Stimulated activated CD4-positive, alpha-beta T cell treated with anti-CD3 and anti-CD28 coated beads, Interleukin-1b, Interleukin-23, amount 100 ng/mL, for 4 hours (primary cell): ENCODE measurements at places on chromosomes 4 and X.

GRCh38 chr4:142845293-142846107 is 601 bp downstream of the INPP4B start:
- DNase-seq: peak; percentile 17

DNA sequence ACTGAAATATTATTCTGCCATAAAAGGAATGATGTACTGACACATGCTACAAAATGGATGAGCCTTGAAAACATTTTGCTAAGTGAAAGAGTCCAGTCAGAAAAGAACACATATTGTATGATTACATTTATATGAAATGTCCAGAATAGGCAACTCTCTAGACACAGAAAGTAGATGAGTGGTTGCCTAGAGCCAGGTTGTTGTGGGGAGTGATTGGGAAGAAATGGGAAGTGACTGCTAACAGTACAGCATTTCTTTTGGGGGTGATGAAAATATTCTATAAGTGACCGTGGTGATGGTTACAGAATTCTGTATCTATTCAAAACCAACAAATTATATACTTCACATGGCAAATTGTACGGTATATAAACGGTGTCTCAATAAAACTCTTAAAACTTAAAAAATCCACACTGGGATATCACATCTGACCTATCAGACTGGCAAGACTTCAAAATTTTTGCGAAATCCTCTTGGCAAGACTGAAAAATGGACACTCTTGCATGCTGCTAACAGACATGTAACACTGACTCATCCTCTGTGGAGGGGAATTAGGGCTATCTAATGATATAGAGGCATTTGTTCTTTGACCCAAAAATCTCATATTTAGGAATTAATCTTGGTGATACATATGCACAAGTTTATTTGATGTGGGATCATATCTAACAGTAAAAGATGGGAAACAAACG is 71.8 kb downstream of the FAM13A start:
- no peak for DNase-seq

DNA sequence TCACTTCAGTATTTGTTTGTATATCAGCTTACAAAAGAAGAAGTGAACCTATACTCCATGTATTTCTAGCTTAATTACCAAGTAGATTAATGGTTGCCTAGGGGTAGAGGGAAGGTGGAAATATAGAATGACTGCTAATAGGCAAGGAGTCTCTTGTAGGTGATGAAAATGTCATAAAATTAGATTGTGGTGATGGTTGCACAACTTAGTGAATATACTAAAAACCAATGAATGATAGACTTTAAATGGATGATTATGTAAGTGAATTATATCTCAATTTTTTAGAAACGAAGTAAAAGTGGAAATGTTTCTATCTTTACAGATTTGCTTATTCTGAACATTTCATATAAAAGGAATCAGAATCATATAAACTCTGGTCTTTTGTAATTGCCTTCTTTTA is 165.5 kb downstream of the AWAT2 start:
- no peak for DNase-seq

- no peak for DNase-seq
Measured at GRCh38 chr4:68451246-68452211, 4.3 kb downstream of the TMPRSS11E start.

DNA sequence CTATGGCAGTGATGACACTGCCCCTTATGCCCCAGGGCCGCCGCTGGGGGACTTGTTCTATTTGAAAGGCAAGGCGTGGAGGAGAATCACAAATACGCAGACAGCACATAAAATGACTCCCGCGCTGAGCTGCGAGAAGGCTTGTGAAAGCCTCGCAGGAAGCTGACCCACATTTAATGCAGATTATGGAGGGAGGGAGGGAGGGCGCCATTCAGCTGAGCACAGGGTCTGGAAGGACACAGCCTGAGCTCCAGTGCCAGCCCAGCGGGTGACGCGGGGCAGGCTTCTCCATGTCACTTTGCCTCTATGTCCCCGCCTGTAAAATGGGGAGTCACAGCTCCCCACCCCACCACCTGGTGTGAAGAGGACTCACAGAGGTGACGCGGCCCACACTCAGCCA is 14.3 kb downstream of the ABLIM2 start:
- no peak for DNase-seq

- DNase-seq: no peak
Measured at GRCh38 chr4:17232566-17233253, 279.2 kb downstream of the QDPR start.

DNA sequence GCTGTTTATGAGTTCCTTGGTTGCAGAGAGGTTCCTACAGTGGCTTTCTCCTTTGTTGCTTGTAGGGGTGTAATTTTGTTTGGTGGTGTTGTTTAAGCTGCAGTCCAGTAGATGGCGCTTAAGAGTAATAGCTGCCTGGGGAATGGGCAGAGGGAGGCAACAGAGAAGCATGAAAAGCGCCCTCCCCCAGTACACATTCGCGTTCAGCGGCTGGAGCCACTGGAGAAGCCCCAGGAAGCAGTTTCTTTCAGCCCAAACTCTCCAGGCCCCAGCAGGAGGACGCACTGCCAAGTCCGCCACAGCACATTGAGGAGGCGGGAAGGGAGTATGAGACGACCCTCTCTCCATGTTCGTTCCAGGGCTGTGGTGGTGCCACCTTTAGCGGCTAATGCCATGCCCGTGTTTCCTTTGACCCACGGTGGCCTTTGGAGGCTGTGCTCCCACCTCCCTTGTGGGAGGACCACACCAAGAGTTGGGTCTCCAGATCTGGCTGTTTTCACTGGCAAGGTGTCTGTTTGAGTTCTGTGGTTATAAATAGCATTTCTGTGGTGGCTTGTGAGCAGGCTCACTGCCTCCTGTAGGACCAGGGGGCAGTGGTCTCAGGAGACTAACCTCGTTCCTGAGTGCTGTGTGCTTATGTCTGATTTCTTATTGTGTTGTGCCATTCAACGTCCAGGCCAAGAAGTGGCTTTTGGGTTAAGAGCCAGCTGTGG is 252.3 kb downstream of the ARHGAP10 start:
- DNase-seq: no peak
